ELF-1 (cell line): ENCODE measurements at places on chromosomes 3 and 15.

- peak; percentile 41 for DNase-seq
These were observed 31.3 kb downstream of the GPR176 start for GRCh38 chr15:39888809-39889208.

- DNase-seq = no peak
These were observed 222.1 kb downstream of the FHIT start for GRCh38 chr3:61029194-61029593.

DNA sequence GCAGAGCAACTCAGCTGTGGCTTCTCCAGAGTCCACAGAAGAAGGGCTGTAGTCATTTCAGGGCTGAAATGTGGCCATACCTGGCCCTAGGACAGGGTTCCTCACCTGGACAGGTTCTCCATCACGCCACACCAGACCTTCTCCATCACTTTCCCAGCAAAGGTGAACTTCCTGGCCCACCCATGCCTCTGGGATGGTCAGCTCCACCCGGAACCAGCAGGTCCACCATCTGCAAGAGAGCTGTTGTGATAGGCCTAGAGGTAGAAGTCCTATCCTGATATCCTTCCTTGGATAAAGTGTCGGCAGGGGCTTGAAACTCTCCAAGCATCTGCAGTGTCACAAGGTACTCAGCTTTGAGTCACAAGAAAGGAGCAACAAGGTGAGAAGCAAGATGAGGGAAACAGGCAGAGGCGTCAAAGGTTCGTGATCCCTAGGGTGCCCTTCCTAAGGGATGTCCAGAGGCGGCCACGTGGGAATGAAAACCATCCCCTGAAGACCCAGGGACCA lies 948 bp downstream of the MAN2C1 start:
- no peak for DNase-seq

- peak; percentile 42 for DNase-seq
These were observed 715.6 kb downstream of the ROBO1 start for GRCh38 chr3:79052054-79052681.

- DNase-seq = no peak
These were observed 215.8 kb upstream of the CNTN6 start for GRCh38 chr3:877001-877400.

GRCh38 chr3:25952133-25952532 lies 162.2 kb downstream of the OXSM start:
- no peak for DNase-seq

GRCh38 chr3:141231952-141232823 lies 563 bp downstream of the PXYLP1 start:
- peak; percentile 52 for DNase-seq

DNA sequence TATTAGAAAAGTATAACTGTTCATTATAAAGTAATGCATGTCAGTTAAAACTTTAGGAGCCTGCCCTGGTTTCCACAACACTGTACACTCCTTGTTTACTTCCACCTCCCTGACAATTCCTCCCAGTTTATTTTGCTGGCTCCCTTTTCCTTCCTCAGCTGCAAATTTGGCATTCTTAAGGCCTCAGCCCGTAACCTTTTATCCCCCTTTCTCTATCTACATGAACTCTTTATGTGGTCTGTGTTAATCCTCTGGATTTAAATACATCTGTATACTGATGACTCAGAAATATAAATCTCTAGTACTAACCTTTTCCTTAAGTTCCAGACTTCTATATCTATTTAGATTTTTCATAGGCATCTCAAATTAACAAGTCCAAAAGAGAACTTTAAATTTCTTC lies 143.6 kb downstream of the OTOL1 start:
- no peak for DNase-seq

- DNase-seq = no peak
These were observed 7.3 kb upstream of the UBE3A start for GRCh38 chr15:25446076-25446475.

GRCh38 chr3:146065573-146066006 lies 95.4 kb downstream of the PLOD2 start:
- DNase-seq = no peak

DNA sequence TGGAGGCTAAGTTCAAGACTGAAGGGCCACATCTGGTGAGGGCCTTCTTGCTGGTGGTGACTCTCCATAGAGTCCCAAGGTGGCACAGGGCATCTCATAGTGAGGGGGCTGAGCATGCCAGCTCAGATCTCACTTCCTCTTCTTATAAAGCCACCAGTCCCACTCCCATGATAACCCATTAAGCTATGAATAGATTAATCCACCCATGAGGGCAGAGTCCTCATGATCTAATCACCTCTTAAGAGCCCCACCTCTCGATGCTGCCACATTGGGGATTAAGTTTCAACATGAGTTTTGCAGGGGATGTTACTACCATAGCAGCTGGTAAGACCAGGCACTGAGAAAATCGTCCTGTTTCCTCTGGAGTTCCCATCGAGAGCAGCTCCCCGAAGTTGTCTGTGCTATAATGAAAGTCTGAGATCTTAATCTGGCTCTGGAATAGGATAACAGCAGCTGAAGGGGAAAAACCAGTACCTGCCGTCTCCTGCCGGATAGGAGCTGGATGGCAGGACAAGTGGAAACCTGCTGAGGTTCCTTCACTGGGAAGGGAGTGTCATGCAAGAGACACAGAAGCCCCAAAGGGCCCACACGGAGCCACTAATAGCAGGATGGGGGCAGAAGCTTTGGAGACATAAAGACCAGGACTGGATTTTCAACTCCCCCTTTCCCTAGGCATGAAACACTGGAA lies 79.5 kb upstream of the EPHB3 start:
- no peak for DNase-seq

DNA sequence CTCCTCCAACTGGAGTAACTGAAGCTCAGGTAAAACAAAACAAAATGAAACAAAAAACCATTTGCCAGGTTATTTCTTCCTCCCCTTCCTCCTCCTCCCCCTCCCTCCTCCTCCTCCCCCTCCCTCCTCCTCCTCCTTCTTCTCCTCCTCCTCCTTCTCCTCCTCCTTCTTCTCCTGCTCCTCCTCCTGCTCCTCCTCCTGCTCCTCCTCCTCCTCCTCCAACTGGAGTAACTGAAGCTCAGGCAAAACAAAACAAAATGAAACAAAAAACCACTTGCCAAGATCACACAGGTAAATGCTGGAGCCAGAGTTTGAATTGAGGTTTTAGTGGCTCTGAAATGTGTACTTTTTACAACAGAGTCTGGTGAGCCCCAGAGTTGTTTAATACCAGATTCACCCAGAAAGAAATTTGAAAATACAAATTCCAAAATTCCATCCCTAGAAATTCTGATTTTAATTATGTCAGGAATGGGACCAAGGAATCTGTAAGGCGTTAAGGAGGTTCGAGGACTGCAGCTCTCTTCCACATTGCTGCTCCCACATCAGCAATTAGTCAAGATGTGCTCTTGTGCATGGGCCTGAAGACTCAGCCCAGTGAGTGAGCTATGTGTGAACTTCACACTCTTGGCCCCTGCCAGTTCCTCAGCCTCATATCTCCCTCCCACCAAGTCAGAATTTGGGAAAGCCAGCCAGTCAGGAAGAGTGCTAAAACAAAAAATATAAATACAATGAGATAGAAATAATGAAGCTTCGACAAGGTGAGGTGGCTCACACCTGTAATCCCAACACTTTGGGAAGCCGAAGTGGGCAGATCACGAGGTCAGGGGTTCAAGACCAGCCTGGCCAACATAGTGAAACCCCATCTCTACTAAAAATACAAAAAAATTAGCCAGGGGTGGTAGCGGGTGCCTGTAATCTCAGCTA lies 31.6 kb upstream of the ZNF770 start:
- DNase-seq = peak; percentile 26

GRCh38 chr3:53597136-53597915 lies 102.9 kb downstream of the CACNA1D start:
- no peak for DNase-seq

DNA sequence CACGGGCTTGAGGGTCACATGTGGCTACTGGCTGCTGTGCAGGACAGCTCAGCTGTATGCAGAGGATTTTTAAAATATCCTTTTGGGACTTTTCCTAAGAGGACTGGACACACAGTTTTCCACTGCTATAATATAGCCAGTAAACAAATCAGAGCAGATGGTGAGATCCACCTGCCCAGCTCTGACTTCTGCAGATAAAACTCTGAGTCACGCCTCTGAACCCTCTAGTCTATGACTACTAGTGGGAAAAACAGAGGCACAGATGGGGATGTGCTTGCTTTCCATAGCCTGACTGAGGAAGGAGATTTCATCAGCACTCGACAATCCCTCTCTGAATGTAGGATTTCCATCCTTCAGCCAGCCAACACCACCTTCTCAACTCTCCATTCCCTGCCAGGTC lies 45.1 kb downstream of the COLQ start:
- no peak for DNase-seq

DNA sequence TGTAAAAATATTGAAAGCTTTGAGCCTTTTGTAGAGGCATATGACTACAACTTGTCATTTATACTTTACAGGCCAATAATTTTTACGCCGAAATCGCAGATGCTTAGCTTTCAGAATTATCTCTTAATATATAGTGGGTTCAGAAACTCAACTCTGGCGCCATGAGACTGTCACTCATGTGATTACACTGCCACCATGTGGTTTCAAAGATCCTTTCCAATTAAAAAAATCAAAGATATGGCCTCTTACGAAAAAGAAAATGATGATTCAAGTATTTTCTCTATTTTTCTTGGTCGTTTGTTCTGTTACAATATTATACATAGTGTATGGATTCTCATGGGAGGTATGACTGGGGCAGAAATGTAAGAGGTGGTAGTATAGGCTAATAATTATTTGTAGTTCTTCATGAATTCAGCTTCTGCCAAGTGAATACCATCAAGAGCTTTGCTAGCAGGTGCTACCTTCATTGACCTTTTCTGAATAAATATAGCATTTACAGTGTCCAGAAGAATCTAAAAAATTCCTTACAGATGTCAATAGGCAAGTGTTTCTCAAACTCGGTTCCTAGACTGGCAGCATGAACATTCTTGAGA lies 751.7 kb upstream of the GOLIM4 start:
- peak; percentile 4 for DNase-seq

DNA sequence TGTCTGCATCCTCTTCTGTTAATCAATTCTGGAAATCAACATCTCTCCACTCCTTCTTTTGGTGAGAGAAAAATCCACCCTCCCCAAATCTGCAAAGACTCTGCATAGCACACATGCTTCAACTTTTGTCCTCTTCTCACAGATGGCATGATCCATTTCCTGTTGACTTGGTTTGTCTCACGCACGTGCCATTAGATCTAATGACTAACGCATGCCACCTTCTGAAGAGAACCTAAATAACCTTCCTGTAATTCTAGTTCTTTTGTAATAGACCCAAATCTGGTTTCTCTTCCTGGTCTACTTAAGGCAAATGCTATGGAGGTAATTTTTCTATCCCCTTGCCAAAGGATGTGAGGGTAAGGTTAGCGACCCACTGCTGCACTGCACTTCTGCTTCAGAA lies 51.0 kb upstream of the ATOSA start:
- DNase-seq = no peak

GRCh38 chr3:13883681-13884080 lies 3.8 kb upstream of the WNT7A start:
- no peak for DNase-seq

DNA sequence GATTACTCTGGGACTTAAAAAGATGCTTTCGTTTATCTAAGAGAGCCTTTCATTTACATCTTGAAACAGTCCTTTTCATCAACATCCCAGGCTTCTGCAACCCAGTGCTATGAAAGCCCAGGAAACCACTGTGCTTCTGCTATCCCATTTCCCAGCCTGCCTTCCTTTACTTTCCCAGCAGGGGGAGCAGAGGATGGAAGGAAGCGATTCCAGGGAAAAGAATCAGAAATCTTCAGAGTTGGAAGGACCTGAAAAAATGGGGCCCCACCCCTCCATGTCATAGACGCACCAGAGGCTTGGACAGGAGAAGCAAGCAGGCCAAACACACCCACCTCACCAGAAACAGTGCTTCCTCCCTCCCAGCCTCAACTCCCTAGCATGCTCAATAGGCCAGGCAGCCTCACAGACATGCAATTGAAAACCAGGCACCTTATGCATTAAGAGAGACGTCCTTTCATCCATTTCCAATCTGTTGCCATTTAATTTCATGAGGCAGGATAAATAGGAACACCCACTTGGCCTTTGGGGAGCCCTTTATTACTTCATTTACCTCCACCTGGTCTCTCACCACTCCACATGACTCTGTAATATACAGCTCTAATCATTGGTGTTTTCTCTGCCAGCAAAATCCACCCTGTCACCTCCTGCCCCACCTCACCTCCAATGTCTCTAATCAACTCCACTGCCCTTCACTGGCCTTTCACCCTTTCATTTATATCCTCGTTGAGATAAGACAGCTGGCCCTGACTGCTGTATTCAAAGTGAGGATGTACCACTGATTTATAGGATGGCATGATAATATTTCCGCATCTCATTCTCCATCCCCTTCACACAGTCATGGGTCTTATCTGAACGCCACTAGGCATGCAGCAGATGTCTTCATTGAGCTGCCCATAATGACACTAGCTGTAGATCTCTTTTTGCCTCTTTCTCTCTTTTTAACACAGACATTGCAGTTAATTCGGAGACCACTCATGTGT lies 583.9 kb downstream of the NTRK3 start:
- DNase-seq = peak; percentile 18

GRCh38 chr15:81945014-81945615 lies 100.7 kb downstream of the MEX3B start:
- DNase-seq = no peak

GRCh38 chr15:88630141-88630721 lies 8.6 kb upstream of the ISG20 start:
- no peak for DNase-seq

DNA sequence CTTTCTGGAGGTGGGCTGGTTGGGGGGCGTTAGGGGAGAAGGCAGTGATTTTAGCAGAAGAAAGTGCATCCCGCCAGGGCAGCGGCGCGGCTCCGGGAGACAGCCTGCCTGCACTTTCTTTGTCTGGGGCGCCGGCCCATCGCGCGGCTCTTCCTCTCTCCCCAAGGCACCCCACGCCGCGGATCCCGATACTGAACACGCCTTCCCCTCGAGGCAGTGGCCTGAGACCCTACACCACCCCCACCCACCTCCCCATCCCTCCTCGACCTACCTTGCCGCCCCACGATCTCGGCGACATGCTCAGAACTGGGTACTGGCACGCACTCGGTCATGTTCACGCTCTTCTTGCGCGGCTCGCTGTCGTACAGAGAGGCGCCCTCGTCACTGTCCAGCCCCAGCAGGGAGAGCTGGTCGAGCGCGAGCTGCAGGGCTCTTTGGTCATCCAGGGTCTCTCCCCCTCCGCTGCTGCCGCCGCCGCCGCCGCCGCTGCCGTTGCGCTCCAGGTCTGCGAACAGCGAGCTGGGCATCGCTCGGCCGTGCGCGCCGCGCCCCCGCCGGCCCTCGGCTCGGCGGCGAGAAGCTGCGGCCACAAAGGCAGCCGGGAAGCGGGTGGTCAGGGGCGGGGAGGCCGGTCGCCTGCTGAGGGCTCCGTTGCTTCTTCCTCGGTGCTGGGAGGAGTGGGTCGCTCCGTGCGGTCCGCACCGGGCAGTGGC lies 483 bp downstream of the MEX3B start:
- DNase-seq = peak; percentile 69

DNA sequence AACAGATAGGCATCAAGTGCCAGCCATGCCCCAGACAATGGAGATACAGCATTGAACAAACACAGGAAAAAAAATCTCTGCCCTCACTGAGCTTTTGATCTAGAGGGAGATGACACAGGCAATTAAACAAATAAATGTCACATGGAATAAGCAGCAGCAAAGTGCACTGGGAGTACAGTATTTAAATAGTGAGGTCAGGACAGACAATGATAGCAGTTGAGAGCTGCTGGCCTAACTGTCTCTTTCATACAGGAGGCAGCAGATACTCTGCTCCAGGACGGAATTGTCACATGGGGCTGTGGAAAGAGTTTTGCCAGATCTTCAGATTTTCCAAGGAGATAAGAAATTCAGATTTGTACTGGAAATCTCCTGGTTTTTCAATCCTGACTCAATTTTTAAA lies 241.3 kb downstream of the THRB start:
- no peak for DNase-seq
